ENCODE measurements at places on chromosomes 3 and 15.

DNA sequence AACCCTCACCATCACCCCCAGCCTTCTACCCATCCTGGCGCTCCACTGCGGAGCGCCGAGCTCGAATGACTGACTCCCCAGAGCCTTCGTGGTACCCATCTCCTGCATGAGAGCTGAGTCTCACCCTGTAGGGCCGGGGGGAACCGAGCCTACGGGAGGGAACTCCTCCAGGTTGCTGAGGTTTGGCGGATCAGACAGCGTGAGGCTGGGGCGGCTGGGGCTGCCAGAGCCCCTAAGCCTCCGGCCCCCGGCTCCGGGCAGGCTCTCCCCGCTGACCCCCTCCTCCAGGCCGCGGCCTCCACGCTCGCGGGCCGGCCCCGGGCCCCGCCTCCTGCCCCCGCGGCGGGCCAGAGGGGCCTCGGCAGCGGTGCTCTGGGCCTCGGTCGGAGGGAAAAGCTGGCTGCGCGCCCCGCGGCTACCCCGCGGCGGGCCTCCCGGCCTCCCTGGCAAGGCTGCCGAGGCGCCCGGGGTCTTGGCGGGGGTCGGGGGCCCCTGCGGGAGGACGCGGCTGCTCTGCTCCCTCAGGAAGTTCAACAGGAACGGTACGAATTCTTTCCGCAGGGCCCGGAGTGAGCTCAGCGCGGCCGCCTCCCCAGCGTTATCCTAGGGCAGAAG, 643 bp downstream of the CDAN1 start:
- DNase-seq: peak; percentile 53

DNA sequence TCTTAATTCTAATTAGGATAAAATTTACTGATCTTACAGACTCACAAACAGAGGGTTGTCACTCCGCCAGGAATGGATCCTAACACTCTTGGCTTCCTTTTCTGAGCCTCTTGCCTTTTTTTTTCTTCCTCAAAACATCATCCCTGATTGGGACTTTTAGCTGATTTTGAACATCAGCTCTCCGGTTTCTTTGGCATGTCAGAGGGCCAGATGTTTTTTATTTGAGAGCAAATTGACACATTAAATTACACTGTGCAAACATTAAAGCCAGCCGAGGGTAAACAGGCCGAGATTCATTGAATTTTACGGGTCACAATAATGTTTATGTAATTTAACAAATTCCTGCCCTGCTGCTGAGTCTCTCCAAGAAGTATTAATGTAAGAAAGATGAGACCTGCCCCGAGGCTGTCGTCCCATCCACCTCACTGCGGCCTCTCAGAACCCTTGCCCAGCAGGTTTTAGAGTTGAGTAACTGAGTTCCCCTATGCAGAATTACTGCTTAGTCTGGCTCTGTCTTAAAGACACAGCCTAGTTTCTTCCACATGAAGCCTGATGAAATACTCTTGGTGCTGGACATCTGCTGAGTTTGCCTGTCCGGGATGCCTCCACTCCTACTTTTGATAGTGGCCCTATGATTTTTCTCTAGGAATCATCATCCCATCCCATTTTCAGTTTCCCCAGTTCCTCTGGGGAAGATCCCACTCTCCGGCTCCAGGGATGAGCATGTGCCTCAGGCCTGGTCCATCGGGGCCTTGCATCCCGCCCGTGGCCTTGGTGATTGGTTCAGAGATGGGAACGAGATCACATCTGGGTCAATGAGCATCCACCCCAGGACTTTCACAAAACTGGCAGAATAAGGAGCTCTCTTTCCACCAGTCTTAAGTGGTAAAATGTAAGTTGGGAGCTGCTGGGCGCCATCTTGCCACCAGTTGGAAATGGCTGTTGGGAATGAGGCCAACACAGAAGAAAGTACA, 226.6 kb upstream of the TLE3 start:
- DNase-seq: peak; percentile 81

DNA sequence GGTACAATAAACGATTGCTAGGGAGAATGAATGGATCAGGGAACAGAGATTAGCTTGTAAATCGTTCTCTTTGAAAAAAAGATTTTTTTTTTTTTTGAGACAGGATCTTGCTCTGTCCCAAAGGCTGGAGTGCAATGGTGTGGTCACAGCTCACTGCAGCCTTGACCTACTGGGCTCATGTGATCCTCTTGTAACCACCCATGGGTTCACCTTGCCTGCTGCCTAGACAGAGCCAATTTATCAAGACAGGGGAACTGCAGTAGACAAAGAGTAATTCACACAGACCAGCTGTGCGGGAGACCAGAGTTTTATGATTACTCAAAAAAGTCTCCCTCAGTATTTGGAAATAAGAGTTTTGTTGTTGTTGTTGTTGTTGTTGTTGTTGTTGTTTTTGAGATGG, 39.6 kb downstream of the METTL6 start:
- no peak for DNase-seq

DNA sequence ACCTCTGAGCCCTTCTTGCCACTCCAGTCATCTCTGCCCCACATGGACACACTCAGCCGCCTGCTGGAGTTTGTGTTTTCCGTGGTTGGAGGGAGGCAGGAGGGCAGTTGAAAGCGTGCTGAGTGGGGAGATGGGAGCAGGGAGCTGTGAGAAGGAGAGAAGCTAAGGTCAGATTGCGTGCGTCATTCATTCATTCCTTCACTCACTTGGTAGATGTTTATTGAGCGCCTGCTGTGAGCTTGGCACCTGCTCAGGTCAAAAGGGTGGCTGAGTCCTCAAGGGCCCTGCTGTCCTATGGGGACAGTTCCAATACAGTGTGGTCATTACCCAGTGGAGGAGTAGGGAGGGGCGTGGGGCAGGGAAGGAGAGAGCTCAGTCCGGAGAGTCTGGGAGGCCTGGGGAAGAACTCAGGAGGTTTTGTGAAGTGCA, 23.5 kb downstream of the LIMD1 start:
- DNase-seq: no peak

GRCh38 chr15:68930268-68931022, at the start of gene SPESP1:
TSS of gene SPESP1 (plus strand) at chr15:68930525. CDS start at chr15:68930654, 129 bp downstream.
- peak; percentile 3 for DNase-seq

DNA sequence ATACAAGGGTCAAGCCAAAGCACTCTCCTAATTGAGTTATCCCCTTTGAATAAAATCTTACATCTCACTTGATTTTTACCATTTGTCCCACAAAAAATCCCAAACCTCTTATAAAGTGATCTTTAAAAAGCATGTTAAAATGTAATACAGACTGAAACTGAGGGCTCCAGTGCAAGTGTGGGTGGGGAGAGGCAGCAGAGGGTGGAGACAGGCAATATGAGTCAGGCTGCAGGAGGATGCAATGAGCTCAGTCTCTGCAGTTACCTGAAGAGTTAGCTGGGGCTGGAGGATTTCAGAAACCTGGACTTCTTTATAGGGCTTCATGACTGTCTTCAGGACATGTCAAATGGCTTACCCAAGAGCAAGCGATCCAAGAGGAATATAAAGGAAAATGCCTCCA, 14.2 kb upstream of the COLQ start:
- DNase-seq: peak; percentile 48

DNA sequence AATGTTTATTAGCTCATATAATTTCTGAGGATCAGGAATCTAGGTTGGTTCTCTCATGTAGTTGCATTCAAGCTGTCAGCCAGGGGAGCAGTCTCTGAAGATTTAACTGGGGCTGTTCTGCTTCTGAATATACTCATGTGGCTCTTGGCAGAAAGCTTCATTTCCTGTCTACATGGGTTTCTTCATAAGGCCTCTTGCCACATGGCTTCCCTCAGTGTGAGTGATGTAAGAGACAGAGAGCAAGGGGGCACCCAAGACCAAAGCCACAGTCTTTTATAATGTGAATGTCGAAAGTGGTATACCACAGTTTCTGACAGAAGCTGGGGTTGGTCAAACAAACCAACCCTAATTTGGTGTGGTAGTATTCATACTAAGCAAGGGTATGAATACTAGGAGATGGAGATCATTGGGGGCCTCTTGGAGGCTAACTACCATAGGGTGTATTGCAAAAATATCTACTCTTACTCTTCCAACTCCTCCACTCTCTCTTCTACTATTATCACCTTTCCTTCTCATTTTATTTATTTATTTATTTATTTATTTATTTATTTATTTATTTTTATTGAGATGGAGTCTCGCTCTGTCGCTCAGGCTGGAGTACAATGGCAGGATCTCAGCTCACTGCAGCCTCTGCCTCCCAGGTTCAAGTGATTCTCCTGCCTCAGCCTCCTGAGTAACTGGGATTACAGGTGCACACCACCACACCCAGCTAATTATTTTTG, 123.8 kb downstream of the B3GALNT1 start:
- no peak for DNase-seq

GRCh38 chr3:170660139-170660538, 74.3 kb upstream of the SLC7A14 start:
- no peak for DNase-seq

Data from GM23248 (cell line).